ENCODE measurements at places on chromosomes 2 and 18. TPM values are rescaled to one million over a fixed set of nuclear protein-coding genes. Genes with fewer than 3 reads are reported as not detected.
A peak's percentile ranks its signal among the peaks of the same experiment; 100 is the strongest.

The ALK gene
- polyA plus RNA-seq, result not detected

The MAPRE3 gene
- polyA plus RNA-seq, result 16.8 TPM

The INPP5D gene
- 0.43 TPM for polyA plus RNA-seq

The TMEM214 gene
- polyA plus RNA-seq, result 121 TPM

The AQP4 gene
- polyA plus RNA-seq, result not detected

The SPP2 gene
- polyA plus RNA-seq, result not detected

The GTF2A1L gene
- polyA plus RNA-seq, result 0.19 TPM

The TUBA4B gene
- polyA plus RNA-seq, result not detected

The AFF3 gene
- 17.9 TPM for polyA plus RNA-seq

The HTR2B gene
- 1.2 TPM for polyA plus RNA-seq

The POTEI gene
- not detected for polyA plus RNA-seq

The GALNT13 gene
- polyA plus RNA-seq, result not detected

GRCh38 chr2:152400607-152401214 is 65.7 kb downstream of the FMNL2 start:
- no peak for DNase-seq

GRCh38 chr2:105249181-105249580 is 7.6 kb downstream of the GPR45 start:
- no peak for DNase-seq

DNA sequence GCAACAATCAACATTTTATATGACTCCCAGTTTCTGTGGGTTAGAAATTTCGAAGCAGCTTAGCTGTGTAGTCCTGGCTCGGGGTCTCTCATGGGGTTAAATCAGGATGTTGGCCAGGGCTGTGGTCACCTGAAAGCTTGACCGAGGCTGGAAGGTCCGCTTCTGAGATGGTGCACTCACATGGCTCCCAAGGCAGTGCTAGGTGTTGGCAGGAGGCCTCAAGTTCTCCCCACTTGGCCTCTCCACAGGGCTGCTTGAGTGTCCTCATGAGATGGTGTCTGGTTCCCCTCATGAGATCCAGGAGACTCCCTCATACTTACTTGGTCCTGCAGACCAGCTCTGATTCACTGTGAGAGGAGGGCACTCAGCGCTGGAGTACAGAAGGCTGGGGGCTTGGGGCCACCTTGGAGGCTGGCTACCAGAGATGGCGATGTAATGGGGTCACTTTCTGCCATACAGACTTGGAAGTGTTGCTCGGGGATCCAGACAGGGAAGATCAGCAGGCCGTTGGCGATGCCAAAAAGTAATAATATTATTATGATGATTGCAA is 98.8 kb downstream of the INHBB start:
- no peak for DNase-seq

GRCh38 chr2:125398738-125399524 is 1257.0 kb upstream of the GYPC start:
- DNase-seq, result no peak

GRCh38 chr2:66364495-66365333 is 70.2 kb upstream of the MEIS1 start:
- no peak for DNase-seq

GRCh38 chr2:229282758-229283546 is 11.9 kb upstream of the PID1 start:
- peak; percentile 20 for DNase-seq

- DNase-seq, result no peak
Observed at GRCh38 chr2:74399785-74400184, 19.7 kb upstream of the DCTN1 start.

DNA sequence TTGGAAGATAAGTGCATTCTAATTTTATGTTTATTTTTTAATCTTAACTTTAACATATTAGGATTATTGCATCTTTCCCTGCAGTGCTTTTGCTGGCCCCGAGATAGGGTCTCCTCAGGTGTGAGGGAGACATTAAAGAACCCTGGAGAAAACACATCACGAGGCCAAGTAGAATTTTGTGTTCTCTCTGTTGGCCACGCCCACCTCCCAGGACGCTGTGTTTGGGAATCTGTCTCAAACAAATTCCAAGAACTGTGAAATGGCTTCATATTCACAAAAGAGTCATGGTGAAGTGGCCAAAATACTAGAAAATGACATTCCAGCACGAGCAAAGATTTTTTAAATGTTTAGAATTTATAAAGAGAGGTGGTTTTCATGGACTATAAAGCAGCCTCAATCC is 27.3 kb downstream of the RNF144A start:
- no peak for DNase-seq

- DNase-seq, result no peak
Observed at GRCh38 chr2:231452799-231453508, 11.3 kb downstream of the NCL start.

GRCh38 chr2:9979977-9980376 is 28.5 kb downstream of the GRHL1 start:
- no peak for DNase-seq

GRCh38 chr2:119267604-119268003 is 44.0 kb downstream of the STEAP3 start:
- no peak for DNase-seq

DNA sequence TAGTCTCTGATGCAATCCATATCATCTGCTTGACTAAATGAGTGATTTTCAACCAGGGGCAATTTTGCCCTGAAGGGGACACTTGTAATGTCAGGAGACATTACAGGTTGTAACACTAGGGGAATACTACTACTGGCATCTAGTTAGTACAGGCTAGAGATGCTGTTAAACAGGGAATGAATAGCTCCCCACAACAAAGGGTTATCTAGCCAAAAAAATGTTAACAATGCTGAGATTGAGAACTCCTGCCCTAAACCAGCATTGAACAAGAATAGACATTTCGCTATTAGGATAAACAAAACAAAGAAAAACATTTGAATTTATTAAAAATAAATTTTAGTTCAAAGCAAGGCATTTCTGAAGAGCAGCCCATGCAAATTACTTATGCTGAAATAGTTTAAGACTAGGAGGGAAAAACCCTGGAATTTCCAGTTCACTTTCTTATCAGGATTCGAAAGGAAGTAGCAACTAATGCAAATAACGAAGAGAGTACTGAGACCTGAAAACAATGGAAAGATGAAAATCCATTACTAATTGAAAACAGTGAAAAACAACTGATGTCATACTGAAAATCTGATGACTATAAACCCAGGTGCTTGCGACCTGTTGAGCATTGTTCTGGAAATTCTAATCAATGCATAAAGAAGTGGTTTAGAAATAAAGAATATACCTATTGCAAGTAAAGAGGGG is 53.1 kb downstream of the CAB39 start:
- no peak for DNase-seq

GRCh38 chr18:11654736-11655605 is 34.1 kb upstream of the GNAL start:
- DNase-seq, result no peak

- DNase-seq, result no peak
Observed at GRCh38 chr2:84972207-84972783, 1.3 kb downstream of the KCMF1 start.

GRCh38 chr2:68700560-68700959 is 34.1 kb upstream of the ARHGAP25 start:
- DNase-seq, result no peak

- DNase-seq, result no peak
Observed at GRCh38 chr2:28658369-28658768, 93.3 kb upstream of the PPP1CB start.

GRCh38 chr2:68466778-68467076 is 367 bp downstream of the FBXO48 start:
- no peak for DNase-seq

- no peak for DNase-seq
Observed at GRCh38 chr2:241666627-241667400, 19.8 kb downstream of the DTYMK start.

GRCh38 chr2:178530131-178530530 is 49.9 kb downstream of the PLEKHA3 start:
- no peak for DNase-seq

DNA sequence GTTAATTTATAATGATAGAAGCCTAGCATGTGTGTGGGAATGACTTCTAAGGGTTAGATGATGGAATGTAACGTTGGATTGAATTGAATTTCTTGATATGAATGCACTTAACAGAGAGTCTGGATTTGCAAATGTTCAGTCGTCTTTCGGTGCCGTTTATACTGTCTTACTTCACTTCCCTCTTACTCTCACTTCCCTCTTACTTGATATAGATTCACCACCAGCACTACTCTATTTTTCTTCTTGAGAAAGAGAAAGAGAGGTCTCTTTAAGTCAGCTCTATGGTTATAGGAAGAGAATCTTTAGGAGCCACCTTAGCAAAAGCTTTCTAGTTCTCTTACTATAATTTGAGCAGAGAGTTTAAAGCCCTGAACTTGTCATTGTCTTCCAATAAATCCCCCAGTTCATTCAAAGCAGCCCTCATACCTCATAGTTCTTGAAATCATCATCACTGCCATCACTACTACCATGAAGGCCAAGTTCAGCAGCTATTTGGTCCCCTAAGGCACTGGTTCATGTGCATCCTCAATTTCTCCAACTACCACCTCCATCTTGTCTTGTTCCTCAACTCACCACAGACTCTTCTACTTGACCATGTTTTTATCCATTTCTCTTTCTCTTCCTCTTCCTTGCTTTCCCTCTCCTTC is 501.7 kb upstream of the TCF4 start:
- no peak for DNase-seq

GRCh38 chr2:53867169-53867568 is 7.4 kb upstream of the GPR75 start:
- no peak for DNase-seq

DNA sequence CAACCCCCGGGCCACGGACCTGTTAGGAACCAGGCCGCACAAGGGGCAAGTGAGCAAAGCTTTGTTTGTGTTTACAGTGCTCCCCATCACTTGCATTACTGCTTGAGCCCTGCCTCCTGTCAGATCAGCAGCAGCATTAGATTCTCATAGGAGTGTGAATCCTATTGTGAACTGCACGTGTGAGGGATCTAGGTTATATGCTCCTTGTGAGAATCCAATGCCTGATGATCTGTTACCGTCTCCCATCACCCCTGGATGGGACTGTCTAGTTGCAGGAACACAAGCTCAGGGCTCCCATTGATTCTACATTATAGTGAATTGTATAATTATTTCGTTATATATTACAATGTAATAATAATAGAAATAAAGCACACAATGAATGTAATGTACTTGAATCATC is 125.6 kb downstream of the FMNL2 start:
- DNase-seq, result no peak
